ENCODE measurements at places on chromosomes 11 and 22.

DNA sequence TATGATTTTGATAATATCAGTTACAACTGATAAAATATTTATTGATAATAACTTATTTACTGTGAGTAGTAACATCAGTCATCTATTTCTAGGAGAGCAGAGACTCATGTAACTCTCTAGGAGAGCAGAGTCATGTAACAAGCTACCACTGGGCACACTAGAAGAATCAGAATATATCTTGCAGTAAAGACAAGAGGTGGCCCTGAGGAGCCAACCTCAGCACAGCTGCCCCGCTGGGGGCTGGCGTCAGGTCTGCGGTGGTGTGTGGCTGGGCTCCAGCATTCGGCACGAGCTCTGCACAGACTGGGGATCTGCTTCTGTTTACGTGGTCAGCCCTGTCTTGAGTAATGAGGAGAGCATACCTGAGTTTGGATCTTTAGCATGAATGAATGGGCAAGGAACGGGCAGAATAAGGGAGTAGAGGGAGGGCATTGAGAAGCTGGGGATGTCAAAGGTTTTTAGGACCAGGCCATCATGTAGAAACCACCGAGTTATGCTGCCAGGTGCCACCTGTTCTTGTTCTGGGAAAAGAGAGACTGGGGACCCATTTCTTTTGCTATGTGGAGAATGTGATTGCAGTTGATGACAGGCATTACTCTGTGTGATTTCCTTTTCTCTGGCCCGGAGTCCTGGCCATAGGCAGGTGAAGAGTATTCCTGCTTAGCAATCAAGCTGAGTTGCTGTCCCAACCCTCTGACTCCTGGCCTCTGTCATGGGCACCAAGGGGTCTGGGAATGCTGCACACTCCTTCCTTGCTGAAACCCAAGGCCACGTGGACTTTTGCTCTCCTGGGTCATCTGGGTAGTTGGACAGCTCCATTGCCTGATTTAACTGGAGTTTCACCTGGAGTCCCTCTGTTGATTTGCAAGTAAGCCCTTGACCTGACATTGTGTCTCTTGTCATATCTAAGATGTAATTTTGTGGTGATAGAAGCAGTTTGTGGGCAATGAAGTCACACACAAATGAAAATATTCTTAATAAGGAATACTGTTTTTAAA, 50.9 kb upstream of the HEPHL1 start:
- DNase-seq = no peak

DNA sequence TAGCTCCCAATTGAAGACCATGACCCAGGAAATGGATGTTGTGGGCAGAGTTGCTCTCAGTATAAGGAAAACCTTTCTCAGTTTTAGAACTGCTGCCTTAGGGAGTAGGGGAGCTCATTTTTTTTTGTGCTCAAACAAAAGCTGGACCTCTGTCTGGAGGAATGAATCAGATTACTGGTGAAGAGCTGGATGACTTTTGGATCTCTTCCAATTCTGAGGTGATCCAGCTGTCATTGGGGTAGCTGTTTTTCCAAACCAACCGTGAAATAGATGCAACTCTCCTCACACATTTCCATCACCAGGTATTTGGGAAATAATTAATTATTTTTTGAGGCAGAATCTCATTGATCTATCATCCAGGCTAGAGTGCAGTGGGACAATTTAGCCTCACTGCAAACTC, 251.3 kb upstream of the PLET1 start:
- DNase-seq = no peak

GRCh38 chr11:131802440-131803115, 432.2 kb downstream of the NTM start:
- no peak for DNase-seq

DNA sequence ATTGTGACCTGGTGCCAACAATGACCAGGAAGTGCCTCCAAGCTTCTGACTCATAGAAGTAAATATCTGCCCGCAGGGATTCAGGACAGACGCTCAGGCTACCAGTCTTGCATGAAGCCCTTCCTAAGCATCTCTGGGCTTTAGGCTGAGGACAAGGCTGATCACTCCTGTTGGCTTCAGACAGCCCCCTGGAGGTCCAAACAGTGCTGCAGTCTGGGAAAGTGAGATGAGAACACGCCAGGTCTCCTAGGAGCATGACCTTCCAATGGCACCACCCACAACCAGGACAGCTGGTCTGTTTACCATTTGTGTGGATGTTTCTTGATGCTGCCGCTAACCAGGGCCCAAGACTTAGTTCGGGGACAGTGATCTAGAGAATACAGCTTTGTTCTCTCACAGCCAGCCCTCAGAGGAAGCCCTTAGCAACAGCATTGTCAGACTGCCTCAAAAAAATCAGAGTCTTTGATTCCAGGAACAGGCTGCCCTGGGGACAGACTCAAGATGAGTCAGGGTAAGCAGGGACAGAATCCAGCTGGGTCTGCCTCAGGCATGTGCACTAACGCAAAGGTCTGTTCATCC, 111.2 kb downstream of the ZNF280B start:
- DNase-seq = no peak

- no peak for DNase-seq
Measured at GRCh38 chr11:44452827-44453572, 112.5 kb upstream of the CD82 start.

GRCh38 chr11:109405671-109406070, 16.3 kb upstream of the C11orf87 start:
- DNase-seq = no peak

Measured in HFF-Myc (cell line).